ENCODE measurements at places on chromosomes 5 and 9.

DNA sequence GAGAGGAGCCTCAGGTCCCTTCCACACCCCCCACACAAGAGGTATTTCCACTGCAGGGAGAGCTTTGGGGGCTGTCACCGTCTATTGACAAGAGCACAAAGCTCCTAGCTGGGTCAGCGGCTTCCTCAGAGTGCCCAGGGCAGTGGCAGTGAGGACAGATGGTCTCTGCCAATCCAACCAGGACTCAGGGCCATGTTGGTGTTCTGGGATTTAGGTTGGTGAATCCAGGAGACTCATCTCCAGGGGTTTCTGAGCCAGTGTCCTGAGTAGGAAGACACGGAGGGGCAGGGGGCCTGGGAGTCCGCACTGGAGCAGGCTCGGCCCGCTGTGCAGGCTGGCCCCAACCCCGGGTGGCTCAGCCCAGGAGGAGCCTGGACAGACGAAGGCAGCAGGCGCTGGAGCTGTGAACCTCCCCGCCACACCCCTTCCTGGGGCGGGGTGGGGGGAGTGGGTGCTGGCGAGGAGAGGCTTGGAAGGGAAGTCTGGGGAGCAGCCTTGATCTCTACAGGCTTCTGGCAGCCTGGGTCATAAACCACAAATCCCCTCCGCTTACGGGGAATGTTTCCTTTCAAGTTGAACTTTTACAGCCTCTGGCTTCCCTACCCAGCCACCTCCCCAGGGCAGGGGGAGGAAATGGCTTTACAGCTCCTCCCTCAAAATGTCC is 19.6 kb downstream of the CRB2 start:
- DNase-seq, result peak; percentile 78

GRCh38 chr9:137371521-137371941 is 51.4 kb downstream of the EXD3 start:
- DNase-seq, result no peak

GRCh38 chr5:73948720-73949119 is 322.7 kb downstream of the ARHGEF28 start:
- peak; percentile 83 for DNase-seq

- peak; percentile 61 for DNase-seq
These were observed 81.3 kb upstream of the ERCC6L2 start for GRCh38 chr9:95793924-95794828.

- no peak for DNase-seq
These were observed 3.0 kb upstream of the C9orf153 start for GRCh38 chr9:86262492-86262891.

GRCh38 chr5:142782976-142783530 is 12.9 kb downstream of the ARHGAP26 start:
- DNase-seq, result no peak

GRCh38 chr9:97853844-97854695 is 1.0 kb downstream of the FOXE1 start:
- DNase-seq, result peak; percentile 54

DNA sequence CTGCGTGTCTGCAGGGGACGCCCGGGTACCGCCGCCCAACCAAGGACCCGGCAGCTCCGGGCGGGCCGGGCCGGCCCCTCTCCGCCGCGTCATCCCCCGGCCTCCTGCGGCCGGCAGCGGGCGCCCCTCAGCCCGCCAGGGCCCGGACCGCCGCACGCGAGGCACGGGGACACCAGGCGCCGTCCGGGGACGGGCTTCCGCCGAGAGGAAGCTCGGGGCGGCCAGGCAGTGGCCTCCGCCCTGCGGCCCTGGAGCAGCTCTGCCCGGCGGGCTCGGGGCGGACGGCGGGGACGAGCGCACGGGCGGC is 373 bp downstream of the FBXW5 start:
- DNase-seq, result no peak

GRCh38 chr9:1355656-1356055 is 305.5 kb downstream of the DMRT2 start:
- no peak for DNase-seq

- no peak for DNase-seq
These were observed 35.8 kb upstream of the LCP2 start for GRCh38 chr5:170333161-170333910.

DNA sequence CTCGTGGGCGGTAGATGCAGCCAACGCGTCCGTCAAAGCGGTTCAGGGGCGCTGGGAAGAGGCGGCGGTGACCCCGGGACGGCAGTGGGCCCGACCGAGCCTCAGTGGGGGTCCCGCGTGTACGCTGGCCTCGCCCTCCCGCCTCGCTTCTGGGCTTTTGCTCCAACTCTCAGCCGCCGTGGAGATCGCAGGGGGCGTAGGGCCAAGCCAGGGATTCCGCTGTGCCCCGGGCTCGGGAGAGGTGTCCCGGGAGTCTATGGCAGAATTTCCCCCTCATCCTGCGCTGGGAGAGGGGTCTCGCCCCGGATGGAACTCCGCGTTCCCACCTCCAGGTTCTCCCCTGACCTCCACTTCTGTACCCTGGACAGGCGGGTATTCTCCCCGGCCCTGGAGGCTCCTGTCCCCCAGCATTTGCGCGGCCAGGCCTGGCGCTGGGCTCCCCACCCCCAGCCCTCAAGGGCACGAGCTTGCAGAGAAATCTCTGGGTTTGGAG is 131.9 kb downstream of the MRPL36 start:
- no peak for DNase-seq

GRCh38 chr5:55868846-55869245 is 17.7 kb downstream of the IL31RA start:
- DNase-seq, result peak; percentile 100
